ENCODE measurements at places on chromosomes 4 and X. TPM values are rescaled to one million over a fixed set of nuclear protein-coding genes. Genes with fewer than 3 reads are reported as not detected.
A peak's percentile ranks its signal among the peaks of the same experiment; 100 is the strongest.

DNA sequence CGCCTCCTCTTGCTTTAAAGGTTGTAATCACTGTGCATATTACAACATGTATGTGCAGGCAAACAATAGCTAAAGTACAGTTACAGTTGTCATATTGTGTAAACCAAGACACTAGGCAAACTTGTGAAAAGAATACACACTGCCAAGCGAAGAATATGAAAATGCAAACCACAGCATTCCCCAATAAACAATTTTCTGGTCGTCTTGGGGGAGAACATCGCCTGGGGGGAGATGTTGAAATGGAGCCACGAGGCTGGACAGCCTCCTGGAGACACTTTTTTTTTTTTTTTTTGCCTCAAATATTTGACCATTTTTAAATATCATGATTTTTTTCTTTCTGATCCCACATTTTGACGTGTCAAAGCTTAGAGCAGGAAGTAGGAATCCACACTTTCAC, 51.7 kb upstream of the PDLIM3 start:
- no peak for DNase-seq

- peak; percentile 92 for DNase-seq
Measured at GRCh38 chr4:37686373-37687193, at the start of gene RELL1. TSS of gene RELL1 (minus strand) at chr4:37686376. CDS start at chr4:37686287, 89 bp downstream.

- DNase-seq, result no peak
Measured at GRCh38 chr4:150256225-150256620, 178.0 kb downstream of the DCLK2 start.

DNA sequence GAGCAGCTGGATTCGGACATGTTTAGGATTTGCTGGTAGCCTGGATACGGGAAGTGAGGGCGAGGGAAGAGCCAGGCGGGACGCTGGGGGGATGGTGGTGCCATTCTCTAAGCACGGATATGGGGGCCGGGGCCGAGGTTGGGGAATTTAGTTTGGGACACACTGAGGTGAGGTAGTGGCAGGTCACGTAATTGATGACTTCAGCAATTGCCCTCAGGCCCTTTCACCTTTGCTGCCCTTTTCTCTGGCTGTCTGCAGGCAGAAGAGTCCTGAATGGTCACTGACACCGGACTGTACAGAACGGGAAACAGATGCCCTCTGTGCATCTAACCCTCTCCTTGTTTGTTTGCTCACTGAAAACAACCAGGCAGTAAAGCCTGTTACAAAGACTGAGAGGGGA, 16.9 kb upstream of the HMGB3 start:
- DNase-seq, result no peak

DNA sequence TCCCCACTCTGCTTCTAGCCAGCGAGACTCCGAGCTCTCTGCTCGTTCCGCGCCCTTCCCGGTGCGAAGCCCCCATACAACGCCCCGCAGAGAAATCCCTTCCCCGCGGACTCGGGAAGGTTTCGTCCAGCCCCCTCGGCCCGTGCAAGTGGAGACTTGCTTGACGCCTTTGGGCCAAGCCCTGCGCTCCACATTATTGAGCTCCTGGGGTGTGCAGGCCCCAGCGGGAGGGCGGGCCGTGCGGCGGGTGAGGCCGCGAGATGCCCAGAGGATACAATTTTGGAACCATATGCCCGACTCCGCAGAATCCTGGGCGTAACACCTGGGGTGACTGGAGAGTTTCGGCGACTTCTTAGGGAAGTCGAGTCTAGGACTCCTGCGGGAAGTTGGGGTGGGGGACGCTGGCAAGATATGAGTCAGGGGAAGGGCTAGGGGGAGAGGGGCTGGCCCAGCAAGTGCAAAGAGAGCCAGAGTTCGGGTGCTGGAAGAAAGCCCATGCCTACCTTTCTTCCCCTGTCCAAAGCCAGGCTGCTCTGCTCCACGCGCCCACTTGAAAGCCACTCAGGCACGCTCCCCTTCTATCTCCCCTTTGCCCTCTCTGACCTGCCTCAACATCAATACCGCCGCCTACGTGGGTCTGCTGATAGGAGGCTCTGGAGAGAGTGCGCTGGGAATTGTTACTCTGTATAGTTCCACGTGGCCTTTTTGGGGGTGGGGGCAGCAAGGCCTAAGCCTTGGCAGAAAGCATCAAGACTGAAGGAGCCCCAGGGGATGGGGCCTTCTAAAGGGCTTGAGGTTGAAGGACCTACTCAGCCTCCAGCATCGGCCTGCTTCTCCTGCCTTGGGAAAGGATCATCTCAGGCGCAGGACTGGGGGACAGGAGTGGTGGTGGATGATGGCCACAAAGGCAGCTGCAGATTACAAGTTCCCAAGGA, 1.2 kb upstream of the ELF4 start:
- DNase-seq, result no peak

- no peak for DNase-seq
Measured at GRCh38 chr4:15104825-15105224, 102.5 kb downstream of the CPEB2 start.

DNA sequence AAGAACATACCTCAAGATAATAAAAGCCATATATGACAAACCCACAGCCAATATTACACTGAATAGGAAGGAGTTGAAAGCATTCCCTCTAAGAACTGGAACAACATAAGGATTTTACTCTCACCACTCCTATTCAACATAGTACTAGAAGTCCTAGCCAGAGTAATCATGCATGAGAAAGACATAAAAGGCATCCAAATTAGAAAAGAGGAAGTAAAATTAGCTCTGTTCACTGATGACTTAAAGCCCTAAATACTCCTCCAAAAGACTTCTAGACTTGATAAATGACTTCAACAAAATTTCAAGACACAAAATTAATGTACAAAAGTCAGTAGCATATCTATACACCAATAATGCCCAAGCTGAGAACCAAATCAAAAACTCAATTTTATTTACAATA, 235.7 kb downstream of the NKX6-1 start:
- DNase-seq, result no peak

GRCh38 chrX:56068274-56068758, 163.8 kb upstream of the KLF8 start:
- no peak for DNase-seq

DNA sequence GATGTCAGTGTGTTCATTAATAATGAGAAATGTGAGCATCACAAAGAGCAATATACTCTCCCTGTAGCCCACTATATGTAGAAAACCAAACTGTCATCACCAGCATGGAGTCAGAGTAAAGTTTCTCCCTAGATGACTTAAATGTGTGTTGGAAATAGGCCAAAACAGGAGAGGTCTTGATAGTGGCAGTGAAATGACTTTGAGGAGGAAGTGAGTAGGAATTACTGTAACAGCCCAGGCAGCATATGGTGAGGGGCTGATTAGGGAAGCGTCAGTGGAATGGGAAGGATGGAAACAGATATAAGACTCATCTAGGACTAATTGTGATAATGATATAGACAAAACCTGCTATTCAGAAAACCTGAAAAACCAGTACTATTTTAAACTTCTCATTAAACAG, 83.9 kb downstream of the ATXN3L start:
- DNase-seq, result no peak

- DNase-seq, result no peak
Measured at GRCh38 chrX:120125444-120125843, 9.7 kb upstream of the RHOXF1 start.

DNA sequence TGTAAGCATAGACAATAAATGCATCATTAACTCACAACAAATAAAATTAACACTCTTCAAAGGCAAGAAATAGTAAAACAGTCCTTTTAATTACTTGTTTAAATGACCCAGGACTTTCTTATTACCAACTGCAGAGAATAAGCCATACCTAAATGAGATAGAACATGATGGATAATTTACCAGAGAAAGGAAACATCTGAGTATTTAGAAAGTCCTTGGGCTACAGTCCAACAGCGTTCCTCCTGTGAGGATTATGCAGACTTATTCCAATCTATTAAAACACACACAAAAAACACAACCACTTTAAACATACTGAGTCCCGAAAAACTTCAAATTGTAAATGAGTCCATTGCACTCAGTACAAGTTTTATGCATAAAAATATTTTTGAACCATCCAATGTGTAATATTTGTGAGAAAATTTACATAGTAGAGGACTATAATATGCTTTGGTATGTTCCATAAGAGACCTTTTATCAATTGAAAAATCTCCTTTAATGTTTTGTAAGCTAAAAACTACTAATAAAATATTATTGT, 129.2 kb downstream of the NR3C2 start:
- no peak for DNase-seq

- no peak for DNase-seq
Measured at GRCh38 chr4:48504352-48504751, 14.3 kb downstream of the ZAR1 start.

DNA sequence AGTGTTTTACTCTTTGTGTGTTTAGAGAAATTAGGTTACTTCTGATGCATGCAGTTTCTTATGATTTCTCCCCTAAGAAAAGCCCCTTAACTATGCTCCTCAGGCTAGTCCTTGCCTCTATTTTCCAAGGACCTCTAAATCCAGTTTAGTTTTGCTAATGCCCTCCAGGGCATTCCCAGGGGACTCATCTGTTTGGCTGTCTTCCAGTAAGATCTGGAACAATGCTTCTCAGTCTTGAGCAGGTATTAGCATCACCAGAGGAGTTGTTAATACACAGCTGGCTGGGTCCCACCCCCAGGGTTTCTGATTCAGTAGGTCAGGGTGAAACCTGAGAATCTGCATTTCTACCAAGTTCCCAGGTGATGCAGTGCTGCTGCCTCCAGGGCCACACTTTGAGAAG, 56.9 kb downstream of the OTC start:
- DNase-seq, result no peak

GRCh38 chr4:174214101-174214878, 69.2 kb downstream of the FBXO8 start:
- DNase-seq, result no peak

GRCh38 chr4:151409470-151410313, 716 bp downstream of the FHIP1A start:
- peak; percentile 51 for DNase-seq

DNA sequence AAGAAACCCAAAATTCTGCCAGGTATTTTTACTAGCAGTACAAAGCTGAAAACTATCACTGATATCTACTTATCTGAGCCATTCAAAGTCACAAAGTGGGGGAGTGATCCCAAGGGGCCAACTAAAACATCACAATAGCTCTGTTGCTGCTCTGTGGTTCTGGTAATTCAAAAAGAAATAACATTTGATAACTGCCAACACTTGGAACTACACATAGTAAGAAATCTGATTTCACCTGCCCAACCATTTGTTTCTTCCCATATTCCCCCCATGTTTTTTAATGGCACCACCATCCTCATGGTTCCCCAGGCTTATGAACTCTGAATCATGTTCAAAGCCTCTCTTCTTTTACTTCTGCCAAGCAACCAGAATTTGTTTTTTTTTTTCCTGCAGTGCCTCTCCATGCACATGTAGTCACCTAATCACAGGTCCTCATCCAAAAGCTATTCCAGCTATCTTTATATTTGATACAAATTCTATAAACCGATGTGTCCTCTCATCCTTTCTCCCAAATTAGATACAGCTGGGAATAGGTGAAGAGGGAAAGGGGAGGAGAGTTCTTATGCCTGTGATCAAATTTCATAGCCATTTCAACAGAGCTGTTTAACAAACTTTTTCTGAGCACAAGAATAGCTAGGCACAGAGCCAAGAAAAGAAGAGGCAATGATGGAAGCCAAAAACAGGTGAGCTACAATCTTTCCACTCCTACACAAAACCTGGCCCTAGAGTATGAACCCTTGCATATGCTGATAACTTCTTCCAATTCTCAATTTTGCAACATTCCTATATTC, 7.7 kb downstream of the AMMECR1 start:
- DNase-seq, result no peak

- DNase-seq, result no peak
Measured at GRCh38 chr4:67723949-67724348, 23.0 kb upstream of the UBA6 start.

DNA sequence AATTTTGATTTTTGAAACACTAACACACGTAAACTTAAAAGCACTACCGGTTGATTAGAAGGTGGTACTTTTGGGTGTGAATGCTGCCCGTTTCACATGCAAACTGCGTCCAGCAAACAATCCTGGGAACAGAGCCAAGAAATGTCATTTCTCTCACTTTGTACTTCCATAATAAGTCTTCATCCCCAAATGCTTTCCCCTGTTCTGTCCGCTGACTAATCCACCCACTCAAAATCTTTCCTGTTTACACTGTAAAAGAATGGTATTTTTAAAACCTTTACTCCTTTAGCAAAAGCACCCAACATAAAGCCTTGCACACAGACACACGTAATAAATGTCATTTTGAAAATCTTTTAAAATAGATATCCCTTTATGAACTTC, 39.1 kb upstream of the PDLIM5 start:
- DNase-seq, result peak; percentile 71

DNA sequence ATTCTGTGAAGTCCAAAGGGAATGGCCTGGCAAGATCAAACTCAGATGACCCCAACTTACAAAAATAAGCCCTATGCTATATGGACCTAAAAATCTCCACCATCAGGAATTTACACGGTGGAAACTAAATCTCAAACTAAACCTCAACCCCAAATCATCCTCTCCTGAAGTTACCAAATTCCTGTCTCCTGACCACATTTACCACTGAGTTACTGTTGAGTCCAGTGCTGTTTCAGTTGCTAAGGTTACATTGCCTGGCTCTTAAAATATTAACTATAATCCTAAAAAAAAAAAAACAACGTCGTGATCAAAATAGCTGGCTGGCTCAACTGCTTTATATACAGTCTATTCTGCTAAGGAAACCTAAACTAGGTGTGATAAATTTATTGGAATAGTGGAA, 315.2 kb upstream of the SLIT2 start:
- no peak for DNase-seq

DNA sequence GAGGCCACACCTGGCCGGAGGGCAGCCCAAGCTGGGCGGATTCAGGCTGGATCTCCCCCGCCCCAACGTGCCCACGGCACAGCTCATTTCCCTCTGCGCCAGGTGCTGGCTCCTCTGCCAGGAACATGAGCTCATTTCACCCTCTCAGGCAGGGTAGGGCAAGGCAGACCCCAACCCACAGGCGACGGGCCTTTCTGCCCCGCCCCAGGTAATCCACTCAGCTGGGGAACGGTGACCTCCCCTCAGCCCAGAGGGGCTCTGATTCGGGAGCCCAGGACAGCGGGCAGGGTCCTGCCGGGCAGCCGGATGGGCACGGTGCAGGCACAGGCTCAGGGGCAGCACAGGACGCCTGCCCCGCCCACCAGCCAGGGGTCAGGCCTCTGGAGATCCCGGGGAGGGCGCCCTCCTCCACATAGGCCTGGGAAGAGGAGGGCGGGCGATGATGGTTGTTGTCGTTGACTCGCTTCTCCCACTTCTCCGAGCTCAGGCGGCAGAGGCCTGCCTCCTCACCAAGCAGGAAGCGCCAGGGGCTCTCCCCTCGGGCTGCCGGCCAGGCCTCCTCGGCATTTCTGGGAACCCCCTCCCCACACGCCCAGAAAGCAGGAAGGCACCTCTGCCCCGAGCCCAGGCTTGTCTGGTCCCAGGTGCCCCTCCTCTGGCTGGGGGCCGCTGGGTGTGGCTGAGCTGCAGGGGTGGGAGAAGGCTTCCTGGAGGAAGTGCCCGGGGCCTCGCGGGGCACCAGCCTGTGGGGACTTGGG, 31.1 kb downstream of the TACC3 start:
- DNase-seq, result no peak

GRCh38 chrX:153226344-153227185, 47.5 kb downstream of the MAGEA1 start:
- DNase-seq, result no peak

Gene FAM184B
- total RNA-seq, result 0.17 TPM

Gene TEX13A
- total RNA-seq, result not detected

Gene NOX1
- total RNA-seq, result not detected

Gene TBC1D9
- total RNA-seq, result 15.1 TPM

Gene GAGE12F
- total RNA-seq, result not detected

Gene MBNL3
- 6.3 TPM for total RNA-seq

Gene GYG2
- total RNA-seq, result 0.75 TPM

Gene TMEM154
- 11.8 TPM for total RNA-seq

Gene ARMCX2
- total RNA-seq, result 29.4 TPM

Gene TMEM31
- not detected for total RNA-seq

Gene ADAMTS3
- 4.6 TPM for total RNA-seq

Gene ZNF518B
- total RNA-seq, result 18.6 TPM

Gene PRDM5
- 7.3 TPM for total RNA-seq

Gene PRDM8
- 3.7 TPM for total RNA-seq

All from epithelial cell of proximal tubule (primary cell).